ENCODE measurements at places on chromosomes 16 and 17.

- DNase-seq, result no peak
Measured at GRCh38 chr17:50289278-50289677, 15.0 kb downstream of the TMEM92 start.

GRCh38 chr17:78674595-78675315, 97.6 kb upstream of the DNAH17 start:
- no peak for DNase-seq

DNA sequence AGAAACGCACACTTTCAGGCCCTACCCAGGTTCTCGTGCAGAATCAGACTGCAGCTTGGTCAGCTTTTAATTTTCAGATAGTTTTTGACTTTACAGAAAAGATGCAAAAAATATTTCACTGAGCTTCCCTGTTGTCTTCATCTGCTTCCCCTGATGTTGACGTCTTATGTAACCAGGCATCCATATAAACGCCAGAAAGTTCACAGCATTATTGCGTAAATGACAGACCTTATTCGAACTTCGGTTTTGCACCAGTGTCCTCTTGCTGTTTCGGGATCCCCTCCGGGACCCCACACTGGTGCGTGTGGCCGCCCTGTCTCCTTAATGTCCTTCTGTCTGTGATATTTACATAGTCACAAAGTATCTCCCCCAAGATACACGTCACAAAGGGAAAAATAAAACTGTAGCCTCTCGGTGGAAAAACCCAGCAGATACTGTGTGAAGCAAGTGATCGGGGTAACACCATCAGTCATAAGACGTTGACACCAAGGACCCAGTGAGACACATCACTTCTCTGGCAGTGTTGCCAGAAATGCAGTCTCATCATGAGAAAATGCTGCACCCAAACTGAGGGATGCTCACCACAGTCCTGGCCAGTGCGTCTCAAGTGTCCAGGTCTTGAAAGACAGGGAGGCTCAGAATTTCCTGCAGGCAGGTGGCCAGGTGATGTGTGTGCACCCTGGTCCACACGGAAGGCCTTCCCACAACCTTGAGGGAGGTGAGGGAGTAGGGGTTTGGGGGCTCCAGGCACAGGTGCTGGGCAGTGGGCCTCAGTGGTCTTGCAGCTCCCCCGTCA, 4.3 kb downstream of the BANP start:
- DNase-seq, result peak; percentile 39

- DNase-seq, result no peak
Measured at GRCh38 chr17:72407336-72407909, 286.6 kb downstream of the SOX9 start.

DNA sequence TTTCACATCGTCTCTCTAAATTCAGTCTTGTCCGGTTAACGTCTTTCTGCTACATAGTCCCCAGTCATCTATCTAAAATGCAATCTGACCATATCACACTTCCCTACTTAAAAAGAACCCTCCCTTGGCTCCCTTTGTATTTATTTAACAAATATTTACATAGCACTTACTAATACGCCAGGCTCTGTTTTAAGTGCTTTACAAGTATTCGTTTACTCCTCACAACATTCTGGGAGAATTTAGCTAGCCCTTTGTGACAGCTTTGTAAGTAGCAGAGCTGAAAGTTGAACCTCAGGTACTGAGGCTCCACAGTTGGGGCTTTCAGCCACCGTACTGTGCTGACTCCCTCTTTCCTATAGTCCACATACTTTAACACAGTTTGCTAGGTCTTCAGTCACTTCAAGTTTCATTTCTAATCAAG, 9.2 kb downstream of the PAFAH1B1 start:
- no peak for DNase-seq

GRCh38 chr16:57708168-57708567, 13.6 kb downstream of the DRC7 start:
- DNase-seq, result no peak

Measured in activated CD4-positive, alpha-beta T cell treated with anti-CD3 and anti-CD28 coated beads, Interleukin-2, Interleukin-6, amounts not matched to agents 100 ng/mL and 50 ng/mL, durations not matched to agents 16 hours and 8 hours (primary cell).